ENCODE measurements at places on chromosomes 1 and 21. TPM values are rescaled to one million over a fixed set of nuclear protein-coding genes. Genes with fewer than 3 reads are reported as not detected.

DNA sequence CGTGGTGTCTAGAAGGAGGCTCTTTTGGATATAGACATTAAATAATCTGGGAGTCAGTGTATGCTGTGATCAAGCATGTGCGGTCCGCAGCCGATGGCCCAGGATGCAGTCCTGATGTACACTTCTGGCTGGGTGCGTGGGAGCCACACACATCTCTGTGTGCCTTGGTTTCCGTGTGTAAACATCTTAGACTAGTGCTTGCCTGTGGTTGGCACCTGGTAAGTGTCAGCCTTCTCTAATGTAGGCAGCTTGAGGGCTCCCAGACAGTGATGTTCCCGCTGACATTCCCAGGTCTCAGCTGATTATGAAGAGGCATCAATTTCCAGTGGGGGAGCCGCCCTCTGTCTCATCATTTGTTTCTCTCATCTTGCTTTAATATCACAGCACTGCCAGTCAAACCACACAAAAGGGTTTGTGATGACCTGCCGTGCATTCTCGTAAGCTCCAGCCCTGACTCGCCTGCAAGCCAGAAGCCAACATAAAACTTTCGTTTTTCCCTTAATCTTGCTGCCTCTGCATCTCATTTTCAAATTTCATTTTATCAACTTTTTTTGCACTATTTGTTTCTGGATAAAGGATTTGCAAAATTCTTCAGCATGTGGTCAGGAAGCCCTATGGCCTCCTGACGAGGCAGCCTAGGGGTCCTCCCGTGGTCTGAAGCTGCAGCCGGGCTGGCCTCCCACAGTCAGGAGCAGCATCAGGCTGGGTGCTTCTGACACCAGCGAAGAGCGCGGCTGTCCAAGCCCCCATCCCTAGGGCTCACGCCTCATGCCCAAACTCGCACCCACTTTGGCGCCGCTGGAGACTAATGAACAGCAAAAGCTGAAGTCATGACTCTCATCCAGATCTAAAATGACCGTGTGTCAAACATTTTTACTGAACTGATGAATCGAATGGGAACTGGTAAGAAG lies 28.1 kb downstream of the PDE9A start:
- DNase-seq = no peak

GRCh38 chr1:183353597-183353996 lies 64.6 kb downstream of the NMNAT2 start:
- no peak for DNase-seq

GRCh38 chr1:203444171-203444576 lies 31.4 kb upstream of the PRELP start:
- DNase-seq = no peak

DNA sequence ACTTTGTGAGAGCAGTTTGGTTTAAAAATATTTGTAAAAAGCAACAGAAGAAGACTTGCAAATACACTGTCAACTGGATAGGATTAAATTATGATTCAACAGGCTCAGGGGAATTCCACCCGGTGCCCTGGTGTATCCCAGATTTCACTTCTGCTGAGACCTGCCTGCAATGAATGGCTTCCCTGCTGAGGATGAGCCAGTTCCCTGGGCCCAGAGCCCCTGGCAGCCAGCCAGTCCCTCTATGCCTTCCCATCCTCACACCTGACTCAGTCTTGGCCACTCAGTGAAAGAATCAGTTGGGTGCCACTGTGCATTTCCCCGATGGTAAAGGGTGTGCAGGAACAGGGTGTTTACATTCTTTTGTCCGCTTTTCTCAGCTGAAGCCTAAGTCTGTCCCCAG lies 64.4 kb downstream of the KCTD3 start:
- DNase-seq = peak; percentile 5

DNA sequence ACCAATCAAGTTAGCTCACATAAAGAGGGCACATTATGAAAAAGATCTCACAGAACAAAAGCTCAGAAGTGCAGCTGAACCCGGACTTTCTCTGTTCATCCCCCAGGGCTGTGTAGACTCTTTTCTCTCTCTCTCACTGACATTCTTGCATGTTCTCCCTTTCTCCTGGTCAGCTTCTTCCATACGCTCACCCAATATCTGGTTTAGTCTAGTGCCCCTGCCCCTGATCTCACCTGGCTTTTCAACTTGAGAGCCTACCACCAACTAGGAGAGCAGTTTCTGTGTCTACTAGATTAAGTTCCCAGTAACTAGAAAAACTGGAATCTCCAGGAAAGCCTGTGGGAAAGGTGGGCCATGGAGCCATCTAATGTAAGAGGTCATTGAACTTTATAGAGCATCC lies 126.9 kb upstream of the GRIK3 start:
- no peak for DNase-seq

GRCh38 chr21:34589511-34590282 lies 25.2 kb downstream of the RCAN1 start:
- no peak for DNase-seq

- DNase-seq = no peak
Measured at GRCh38 chr21:35075546-35075945, 26.4 kb upstream of the RUNX1 start.

DNA sequence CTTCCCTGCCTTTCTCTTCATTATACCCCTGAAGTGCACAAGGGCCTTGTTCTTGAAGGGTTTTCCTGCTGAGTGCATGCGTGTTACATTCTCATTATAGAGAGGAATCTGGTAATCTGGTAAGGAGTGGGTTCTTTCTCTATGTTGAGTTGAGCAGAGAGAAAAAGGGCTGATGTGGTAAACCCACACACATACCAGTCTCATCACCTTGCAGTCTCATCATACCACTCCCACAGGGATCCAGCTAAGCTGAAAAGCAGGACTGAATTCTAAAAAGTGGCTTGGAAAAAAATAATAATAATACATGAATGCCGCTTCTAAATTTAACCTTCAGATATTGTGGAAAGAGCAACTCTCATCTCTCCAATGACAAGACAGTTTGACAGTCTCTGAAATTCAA lies 10.5 kb upstream of the HTR1D start:
- DNase-seq = no peak

DNA sequence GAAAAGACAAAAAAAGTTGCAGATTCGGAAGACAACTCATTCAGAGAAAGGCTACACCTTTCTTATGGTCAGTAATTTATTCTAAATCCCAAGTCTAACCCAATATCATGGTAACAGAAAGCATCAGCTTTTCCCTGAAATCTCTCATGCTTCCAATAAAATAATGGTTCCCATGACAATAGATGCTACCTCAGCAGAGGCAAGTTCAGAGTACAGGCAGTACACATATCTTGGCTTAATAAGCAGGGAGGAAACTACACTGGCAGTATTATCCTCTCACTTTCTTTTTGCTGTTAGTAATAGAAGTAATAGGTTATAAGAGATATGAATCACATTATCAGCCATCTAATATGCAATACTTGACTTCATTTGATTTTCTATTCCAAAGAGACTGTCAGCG lies 137.1 kb downstream of the DPYD start:
- no peak for DNase-seq

DNA sequence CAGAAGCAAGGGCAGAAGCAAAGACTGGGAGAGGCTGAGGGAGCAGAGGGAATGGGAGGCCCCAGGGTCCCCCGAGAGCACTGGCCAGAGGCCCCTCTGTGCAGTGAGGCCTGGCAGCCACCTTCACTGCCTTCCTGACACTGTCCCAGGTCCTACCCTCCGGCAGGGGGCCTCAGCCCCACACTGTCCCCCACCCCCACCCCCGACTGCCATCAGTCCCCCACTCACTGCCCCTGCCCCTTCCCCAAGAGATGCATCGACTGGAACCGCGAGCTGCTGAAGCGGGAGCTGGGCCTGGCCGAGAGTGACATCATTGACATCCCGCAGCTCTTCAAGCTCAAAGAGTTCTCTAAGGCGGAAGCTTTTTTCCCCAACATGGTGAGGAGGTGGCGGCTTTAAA lies 13.0 kb upstream of the PADI6 start:
- DNase-seq = no peak

DNA sequence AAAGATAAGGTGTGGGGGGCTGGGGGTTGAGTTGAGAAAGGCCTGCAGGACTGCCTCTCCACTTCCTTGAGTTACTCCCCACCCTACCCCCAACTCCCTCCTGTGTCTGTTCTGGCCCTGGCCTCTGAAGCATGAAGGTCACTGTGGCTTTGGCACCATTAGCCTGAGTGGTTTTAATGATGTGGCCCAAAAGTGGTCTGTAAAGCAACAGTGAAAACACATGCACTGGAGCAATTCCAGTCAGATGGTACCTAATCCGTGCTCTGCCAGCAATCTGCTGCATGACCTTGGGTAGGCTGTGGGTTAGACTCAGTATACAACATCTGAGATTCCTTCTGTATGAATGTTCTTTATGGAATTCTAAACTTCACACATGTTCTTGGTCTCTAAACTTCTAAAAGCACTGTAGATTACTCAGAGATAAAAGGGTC lies 86.5 kb upstream of the ATP1A1 start:
- DNase-seq = no peak

DNA sequence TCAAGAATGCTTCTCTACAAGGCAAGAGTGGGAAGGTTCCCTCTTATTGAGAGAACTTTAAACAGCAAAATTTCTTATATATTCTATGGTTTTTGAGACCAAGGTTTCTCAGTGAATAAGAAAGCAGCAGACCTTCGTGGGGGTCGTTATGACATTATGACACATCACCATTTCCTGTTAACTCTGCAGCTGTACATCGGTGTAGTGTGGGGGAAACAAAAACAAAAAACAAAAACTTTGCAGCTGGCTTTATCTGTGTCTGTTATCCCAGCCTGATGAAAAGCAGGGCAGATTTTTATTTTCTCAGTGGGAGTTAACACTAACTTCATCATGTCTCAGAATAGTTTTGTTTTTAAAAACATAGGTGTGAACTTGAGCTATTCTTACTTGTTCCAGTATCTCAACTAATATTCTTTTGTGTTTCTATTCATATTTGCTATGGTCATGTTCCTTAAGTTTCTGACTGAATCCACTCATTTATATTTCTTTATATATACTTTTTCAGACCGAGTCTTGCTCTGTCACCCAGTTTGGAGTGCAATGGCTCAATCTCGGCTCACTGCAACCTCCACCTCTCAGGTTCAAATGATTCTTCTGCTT lies 2.1 kb downstream of the SDE2 start:
- no peak for DNase-seq

- no peak for DNase-seq
Measured at GRCh38 chr1:115609021-115609420, 32.7 kb upstream of the VANGL1 start.

- DNase-seq = no peak
Measured at GRCh38 chr1:167503626-167504466, 14.5 kb downstream of the CD247 start.

DHRS3 gene
- 23.6 TPM for total RNA-seq

TBX19 gene
- 1.00 TPM for total RNA-seq

TCP10L gene
- total RNA-seq = 7.9 TPM

NPR1 gene
- total RNA-seq = 0.91 TPM

SPRR3 gene
- not detected for total RNA-seq

TADA1 gene
- total RNA-seq = 33.4 TPM

UMODL1 gene
- total RNA-seq = 0.09 TPM

ARHGEF11 gene
- total RNA-seq = 43.6 TPM

Data from cerebellum (tissue), 4 donors.